ENCODE measurements at places on chromosomes 1 and 21. TPM values are rescaled to one million over a fixed set of nuclear protein-coding genes. Genes with fewer than 3 reads are reported as not detected.

DNA sequence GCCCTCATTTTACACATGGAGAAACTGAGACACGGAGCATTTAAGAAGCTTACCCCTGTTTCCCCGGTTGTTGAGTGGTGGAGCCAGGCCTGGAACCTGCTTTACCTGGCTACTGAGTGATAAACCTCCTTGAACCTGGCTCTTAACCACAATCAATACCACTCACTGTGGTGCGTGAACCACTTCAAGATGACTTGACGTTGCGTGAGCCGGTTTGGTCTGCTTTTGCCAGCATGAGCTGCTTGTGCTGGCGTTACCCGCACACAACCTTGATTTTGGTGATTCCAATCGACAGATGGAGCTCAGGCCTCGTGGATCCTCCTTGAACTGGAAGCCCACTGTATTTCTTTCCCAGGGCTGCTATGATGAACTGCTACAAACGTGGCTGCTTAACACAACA lies 6.1 kb upstream of the TINAGL1 start:
- no peak for DNase-seq

Gene ZFP69B
- total RNA-seq, result 0.79 TPM

Gene BMP8B
- 0.19 TPM for total RNA-seq

DNA sequence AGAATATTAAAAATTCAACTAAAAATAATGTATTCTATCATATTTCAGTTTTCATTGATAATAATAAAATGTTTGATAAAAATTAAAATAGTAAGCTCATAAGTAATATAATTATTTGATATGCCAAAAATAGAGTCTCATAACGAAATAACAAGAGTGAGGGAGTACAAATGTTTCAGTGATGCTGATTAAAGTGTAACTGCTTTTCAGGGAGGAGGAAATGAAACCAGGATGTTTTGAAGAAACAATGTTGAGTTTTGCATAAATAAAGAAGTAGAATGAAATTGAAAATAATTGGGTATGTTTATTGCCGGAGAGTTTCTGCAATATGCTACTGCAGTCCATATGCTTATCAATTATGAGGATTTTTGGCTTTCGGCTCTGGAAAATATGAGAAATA lies 1159.8 kb upstream of the ADGRL2 start:
- no peak for DNase-seq

DNA sequence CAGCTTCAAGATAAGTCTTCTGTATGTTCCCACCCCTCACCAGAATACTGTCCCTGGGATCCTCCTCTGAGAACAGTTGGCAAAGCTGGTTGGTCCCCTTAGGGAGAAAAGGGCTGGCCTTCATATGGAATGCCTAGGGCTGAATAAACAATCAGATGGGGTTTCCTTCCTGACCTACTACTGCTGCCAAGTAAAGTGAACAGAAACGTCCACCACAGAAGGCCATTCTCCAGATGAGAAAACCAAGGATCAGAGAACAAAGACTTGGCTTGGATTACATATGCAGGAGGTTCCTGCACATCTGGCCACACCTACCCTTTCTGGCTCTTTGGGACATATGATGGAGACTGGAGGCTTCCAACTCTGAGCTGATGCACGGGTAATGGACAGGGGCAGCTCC lies 194.5 kb downstream of the HIVEP3 start:
- DNase-seq, result no peak

- no peak for DNase-seq
Observed at GRCh38 chr21:43637530-43638158, 21.6 kb downstream of the HSF2BP start.

- no peak for DNase-seq
Observed at GRCh38 chr1:198330982-198331615, 174.3 kb downstream of the NEK7 start.

GRCh38 chr1:32138965-32139364 lies 31.1 kb downstream of the KPNA6 start:
- DNase-seq, result no peak

Gene DENND1B
- total RNA-seq, result 9.3 TPM

Gene F13B
- total RNA-seq, result 194 TPM

- no peak for DNase-seq
Observed at GRCh38 chr1:74005533-74005932, 192.4 kb downstream of the LRRIQ3 start.

- no peak for DNase-seq
Observed at GRCh38 chr1:32246888-32247273, at the start of gene FAM167B. Gene FAM167B, plus strand, starts transcription at chr1:32247222. Its CDS starts 200 bp downstream, at chr1:32247422.

Gene TOE1
- 5.9 TPM for total RNA-seq

DNA sequence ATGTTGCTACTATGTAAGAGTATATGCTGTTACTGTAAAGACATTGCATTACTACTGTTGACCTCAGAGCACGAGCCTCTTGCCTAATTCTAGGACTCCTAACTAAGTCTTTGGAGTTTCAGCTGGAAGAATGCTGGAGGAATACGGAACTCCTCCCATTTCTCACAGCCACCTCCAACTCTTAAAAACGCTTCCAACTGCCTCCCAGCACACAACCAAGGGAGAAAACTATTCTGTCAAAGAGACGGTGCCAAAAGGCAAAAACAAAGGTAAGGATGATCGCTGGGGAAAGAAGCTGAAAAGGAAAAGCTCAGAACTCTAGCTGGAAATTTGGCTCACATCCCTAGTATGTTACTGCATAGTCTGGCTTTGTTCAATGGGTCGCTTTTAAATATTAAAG lies at the start of gene FMO2:
Gene FMO2, plus strand, starts transcription at position 210 of the 400 bp plus-strand sequence. CDS start 414 bp downstream, outside the sequence.
- no peak for DNase-seq

Gene PPFIA4
- total RNA-seq, result 0.33 TPM

DNA sequence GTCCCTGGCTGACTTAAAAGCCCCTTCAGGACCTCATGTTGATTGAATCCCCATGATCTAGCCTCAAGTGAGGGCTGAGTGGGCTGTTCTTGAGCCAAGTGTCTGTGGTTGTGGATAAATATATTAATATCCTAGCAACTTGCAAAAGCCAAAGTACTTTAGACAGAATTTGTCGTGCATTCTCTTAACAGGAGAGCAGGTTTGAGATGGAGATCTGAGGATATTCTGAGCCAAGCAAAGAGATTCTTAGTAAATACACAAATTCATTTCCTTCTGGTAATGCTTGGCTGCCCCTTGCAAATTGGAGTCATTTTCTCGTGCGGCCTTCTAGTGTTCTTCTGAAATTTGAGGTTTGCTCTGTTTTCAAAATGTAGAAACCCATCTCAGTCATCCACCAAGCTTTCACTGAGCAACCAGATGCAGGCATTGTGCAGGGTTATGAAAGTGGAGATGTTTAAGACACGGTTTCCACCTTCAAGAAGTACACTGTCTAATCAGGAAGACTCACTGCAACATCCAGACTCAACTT lies 242.1 kb upstream of the JUN start:
- DNase-seq, result no peak

- peak; percentile 70 for DNase-seq
Observed at GRCh38 chr1:115179397-115180079, 90.2 kb upstream of the TSPAN2 start.

Gene PTPRF
- total RNA-seq, result 61.7 TPM

DNA sequence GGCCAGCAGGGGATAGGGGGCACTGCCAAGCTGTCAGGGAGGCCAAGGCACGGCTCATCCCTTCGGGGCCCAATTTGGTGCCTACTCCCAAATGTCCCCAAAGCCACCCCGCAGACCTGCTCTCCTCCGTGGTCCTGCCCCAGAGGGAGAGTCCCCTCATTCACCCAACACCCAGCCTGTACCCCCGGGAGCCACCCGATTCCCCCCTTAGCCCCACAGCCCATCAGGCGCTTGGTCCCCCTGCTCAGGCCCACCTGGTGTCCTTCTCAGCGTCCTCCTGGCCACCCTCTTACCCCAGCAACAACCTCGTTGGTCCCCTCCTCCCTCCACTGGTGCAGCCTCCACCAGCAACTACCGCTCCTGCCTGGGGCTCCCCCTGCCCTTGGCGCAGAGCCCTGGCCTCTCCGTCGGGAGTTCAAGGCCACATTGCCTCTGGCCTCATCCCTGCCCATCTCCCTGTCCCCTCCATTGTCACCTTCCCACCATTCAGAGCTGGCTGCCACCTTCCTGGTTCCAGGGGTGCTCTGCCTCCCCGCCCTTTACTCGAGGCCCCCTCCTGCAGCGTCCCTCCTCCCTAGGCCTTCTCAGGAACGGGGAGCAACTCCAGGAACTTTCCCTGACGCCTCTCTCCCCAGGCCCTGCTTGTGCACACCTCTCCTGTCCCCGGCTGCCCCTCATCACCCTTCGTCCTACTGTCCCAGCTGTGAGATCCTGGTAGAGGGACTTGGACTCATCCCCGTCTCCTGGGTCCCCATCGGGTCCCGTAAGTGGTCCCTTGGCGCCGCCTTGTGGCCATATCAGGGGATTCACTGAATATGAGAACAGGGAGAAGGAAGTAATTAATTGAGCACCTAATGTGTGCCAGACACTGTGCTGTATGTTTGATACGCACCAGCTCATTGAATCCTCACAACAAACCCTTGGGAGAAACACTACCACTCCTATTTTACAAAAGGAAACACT lies 73.9 kb downstream of the RAP1GAP start:
- DNase-seq, result peak; percentile 74

Gene SPOCD1
- total RNA-seq, result 0.19 TPM

DNA sequence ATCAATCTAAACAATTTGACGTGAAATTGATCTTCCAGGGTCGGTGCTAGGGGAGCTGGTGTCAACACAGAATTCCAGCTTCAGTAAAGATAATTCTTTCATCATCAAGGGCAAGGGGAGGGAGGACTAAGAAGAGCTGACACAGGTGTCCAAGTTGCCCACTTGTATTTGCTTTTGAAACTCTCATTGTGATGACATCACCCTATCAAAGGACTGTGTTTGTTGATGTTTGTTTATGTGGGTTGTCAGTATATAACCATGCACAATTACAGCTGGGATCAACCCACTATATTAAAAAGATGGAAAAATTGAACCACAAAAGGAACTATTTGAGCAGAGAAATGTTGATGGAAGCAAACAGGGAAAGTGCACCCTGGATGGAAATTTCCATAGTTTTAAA lies 48.8 kb downstream of the ZC3H11B start:
- no peak for DNase-seq

- DNase-seq, result no peak
Observed at GRCh38 chr1:31207046-31207445, 32.6 kb downstream of the NKAIN1 start.

GRCh38 chr1:47651311-47652089 lies 213.7 kb downstream of the FOXD2 start:
- no peak for DNase-seq

Gene ELF3
- 10.1 TPM for total RNA-seq

- no peak for DNase-seq
Observed at GRCh38 chr21:31204801-31205200, 139.3 kb downstream of the TIAM1 start.

DNA sequence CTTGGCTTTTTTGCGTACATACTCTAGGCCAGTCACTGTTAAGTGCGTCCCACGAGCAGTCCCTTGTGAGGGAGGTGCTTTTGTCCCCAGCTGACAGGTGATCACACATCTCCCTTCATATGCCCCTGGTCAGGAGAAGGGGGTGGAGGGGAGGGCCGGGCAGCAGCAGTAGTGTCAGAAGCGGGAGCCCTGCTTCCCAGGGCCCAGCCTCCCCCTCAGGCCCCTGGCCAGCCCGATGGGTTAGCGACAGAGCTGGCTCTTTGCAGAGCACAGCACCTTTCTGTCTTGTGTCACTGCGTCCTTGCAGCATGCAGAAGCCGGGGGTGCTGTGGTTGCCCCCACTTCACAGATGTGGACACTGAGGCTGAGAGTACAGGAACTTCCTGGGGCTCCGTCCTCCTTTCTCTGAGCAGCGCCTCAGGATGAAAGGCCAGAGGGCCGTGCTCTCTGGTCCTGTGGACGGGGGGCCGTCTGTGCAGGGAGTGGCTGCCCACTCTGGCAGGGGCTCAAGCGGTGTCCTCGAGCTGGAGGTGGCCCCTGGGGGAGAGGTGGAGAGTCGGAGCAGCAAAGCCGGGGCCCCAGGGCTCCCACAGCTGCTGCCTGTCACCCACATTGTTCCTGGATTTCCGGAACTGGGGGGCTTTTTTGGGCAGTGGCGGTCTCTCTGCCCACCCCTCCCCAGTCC lies 5.9 kb downstream of the TMEM201 start:
- no peak for DNase-seq

- no peak for DNase-seq
Observed at GRCh38 chr21:42988236-42988965, 14.0 kb downstream of the PKNOX1 start.

- DNase-seq, result no peak
Observed at GRCh38 chr1:42209526-42210251, 45.1 kb upstream of the GUCA2A start.

DNA sequence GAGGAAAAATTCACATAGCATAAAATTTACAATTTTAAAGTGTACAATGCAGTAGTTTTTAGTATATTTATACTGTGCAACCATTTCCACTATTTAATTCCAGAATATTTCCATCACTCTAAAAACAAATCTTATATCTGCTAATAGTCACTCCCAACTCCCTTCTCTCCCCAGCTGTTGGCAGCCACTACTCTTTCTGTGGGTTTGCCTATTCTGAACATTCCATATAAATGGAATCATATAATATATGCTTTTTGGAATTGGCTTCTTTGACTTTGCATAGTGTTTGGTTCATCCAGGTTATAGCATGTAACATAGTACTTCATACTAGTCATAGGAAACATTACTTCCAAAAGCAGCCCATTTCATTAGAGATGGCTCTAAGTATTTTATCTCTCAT lies 25.0 kb upstream of the TMEM39B start:
- no peak for DNase-seq

- DNase-seq, result no peak
Observed at GRCh38 chr1:27592931-27593677, 10.8 kb downstream of the AHDC1 start.

GRCh38 chr1:110308247-110308646 lies 30.9 kb upstream of the RBM15 start:
- no peak for DNase-seq

DNA sequence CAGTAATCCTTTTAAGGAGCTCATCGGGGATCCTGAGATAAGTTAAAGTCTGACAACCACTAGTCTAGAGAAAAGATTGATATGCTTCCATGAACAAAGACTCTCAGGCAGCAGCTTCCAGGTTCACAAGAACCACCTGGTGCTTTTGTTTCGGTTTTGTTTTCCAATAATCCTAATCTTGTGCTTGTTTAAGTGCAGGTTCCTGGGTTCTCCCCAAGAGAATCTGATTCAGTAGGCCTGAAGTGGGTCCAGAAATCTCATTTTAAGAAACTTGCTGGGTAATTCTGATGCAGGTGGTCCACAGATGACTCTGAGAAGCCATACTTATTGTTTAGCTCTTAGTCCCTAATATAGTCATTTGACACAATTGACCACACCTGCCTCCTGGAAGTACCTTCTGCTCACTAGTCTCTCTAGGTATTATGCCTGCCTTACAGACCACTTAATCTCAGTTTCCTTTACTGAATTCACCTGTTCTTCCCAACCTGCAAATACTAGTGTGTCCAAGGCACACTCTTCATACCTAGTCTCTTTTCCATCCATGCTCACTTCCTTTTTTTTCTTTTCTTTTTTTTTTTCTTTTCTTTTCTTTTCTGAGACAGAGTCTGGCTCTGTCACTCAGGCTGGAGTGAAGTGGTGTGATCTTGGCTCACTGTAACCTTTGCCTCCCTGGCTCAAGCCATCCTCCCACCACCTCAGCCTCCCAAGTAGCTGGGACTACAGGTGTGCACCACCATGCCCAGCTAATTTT lies 20.5 kb upstream of the FRRS1 start:
- no peak for DNase-seq

Gene ADGRB2
- under 0.01 TPM for total RNA-seq

Gene SH2D5
- not detected for total RNA-seq
